ENCODE measurements at places on chromosomes 2 and 18. TPM values are rescaled to one million over a fixed set of nuclear protein-coding genes. Genes with fewer than 3 reads are reported as not detected.

Gene NT5C1B
- 0.27 TPM for polyA plus RNA-seq

Gene UGT1A5
- not detected for polyA plus RNA-seq

Gene GAL3ST2
- polyA plus RNA-seq = 0.79 TPM

Gene CD8B2
- 0.59 TPM for polyA plus RNA-seq

Gene ONECUT2
- polyA plus RNA-seq = 2.3 TPM

Gene ASPRV1
- 7.0 TPM for polyA plus RNA-seq

Gene RTP5
- polyA plus RNA-seq = 30.2 TPM

Gene TUBA3E
- not detected for polyA plus RNA-seq

Gene PPP1CB
- polyA plus RNA-seq = 149 TPM

Gene EFHD1
- 49.0 TPM for polyA plus RNA-seq

Gene HRH4
- 0.18 TPM for polyA plus RNA-seq

Gene DLGAP1
- polyA plus RNA-seq = 30.7 TPM

Gene GATA6
- polyA plus RNA-seq = 0.42 TPM

Gene PLCD4
- 7.0 TPM for polyA plus RNA-seq

Gene BOLL
- 0.08 TPM for polyA plus RNA-seq

Gene IL1B
- 1.7 TPM for polyA plus RNA-seq

GRCh38 chr2:151976945-151977353 is 121.9 kb downstream of the CACNB4 start:
- H3K36me3 ChIP-seq = no peaks in the 10 kb centered on the region
- peaks cover 1% of the 10 kb centered on the region for H3K4me1 ChIP-seq
- DNase-seq = no peak
- no peak overlapping the region for H3K4me3 ChIP-seq
- H3K27me3 ChIP-seq = no peaks in the 10 kb centered on the region

GRCh38 chr2:10909996-10910341 is 1.8 kb upstream of the KCNF1 start:
- DNase-seq = no peak
- peaks cover 13% of the 10 kb centered on the region for H3K36me3 ChIP-seq
- peaks cover 39% of the 10 kb centered on the region for H3K4me1 ChIP-seq
- no peak overlapping the region for H3K4me3 ChIP-seq
- H3K27ac ChIP-seq = no peak overlapping the region

DNA sequence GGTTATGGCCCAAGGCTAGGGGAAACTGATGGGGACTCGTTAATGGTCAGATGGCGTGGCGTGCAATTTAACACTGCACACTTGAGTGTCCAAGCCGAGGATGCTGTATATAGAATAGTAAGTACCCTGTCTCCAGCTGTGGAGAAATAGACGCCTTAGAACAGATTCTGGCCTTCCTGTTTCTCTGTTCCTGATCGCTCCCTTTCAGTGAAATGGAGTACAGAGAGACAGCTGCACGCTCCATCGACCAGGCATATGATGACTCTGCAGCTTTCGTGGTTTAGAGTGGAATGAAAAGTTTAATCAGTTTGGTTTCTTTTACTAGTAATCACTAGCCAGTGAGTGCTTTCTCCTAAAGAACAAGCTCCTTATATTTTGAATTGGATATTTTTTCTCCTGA is 213.4 kb downstream of the NEDD4L start:
- peaks cover 7% of the 10 kb centered on the region for H3K4me1 ChIP-seq
- H3K27ac ChIP-seq = no peak overlapping the region
- no peak overlapping the region for H3K4me3 ChIP-seq
- no peak for DNase-seq
- H3K36me3 ChIP-seq = peaks cover 12% of the 10 kb centered on the region

- peaks cover 14% of the 10 kb centered on the region for H3K4me1 ChIP-seq
- H3K36me3 ChIP-seq = no peaks in the 10 kb centered on the region
- H3K27ac ChIP-seq = no peak overlapping the region
- DNase-seq = no peak
- H3K27me3 ChIP-seq = no peaks in the 10 kb centered on the region
- H3K4me3 ChIP-seq = no peak overlapping the region
Observed at GRCh38 chr2:8525582-8526402, 156.1 kb upstream of the ID2 start.

DNA sequence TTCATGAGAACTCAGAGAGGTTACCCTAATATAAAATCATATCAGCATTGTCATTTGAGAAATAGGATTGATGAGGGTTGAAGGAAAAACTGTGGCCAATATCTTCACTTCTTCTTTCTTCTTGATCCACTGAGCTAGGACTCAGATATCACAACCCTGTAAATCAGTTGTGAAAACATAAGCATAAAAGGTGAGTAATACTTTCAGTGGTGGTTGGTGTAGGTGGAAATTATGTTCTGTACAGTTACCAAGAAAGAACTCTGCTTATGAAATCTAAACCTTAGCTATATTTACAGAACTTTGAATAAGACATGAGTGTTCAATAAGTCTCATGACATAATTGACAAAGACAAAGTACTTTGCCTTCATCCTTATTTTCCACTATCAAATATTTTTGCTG is 56.3 kb downstream of the PAX3 start:
- H3K4me1 ChIP-seq = peaks cover 6% of the 10 kb centered on the region
- no peaks in the 10 kb centered on the region for H3K36me3 ChIP-seq
- no peak overlapping the region for H3K4me3 ChIP-seq
- H3K27ac ChIP-seq = no peak overlapping the region

- peaks cover 14% of the 10 kb centered on the region for H3K4me1 ChIP-seq
- H3K36me3 ChIP-seq = no peaks in the 10 kb centered on the region
- H3K27ac ChIP-seq = no peak overlapping the region
- H3K27me3 ChIP-seq = no peaks in the 10 kb centered on the region
- no peak overlapping the region for H3K4me3 ChIP-seq
Observed at GRCh38 chr18:8501044-8501443, 108.2 kb upstream of the RAB12 start.

DNA sequence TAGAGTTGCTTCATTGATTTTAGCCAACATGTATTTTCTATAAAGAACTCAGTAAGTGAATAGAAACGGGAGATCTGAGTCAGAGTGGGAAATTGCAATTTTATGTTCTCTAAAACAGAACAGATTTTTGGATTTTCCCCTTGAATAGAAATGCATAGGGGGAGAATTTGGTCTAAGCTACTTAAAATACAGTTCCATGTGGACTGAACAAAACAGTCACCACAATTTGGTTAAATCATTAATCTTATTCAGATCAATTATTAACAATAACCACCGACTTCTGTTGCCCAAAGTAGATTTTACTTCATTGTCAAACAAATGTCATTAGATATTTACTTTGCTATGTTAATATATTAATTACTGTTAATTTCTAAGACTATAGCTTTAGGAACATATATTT is 107.7 kb downstream of the SCG2 start:
- DNase-seq = no peak
- H3K27me3 ChIP-seq = no peaks in the 10 kb centered on the region
- no peaks in the 10 kb centered on the region for H3K36me3 ChIP-seq
- H3K27ac ChIP-seq = no peak overlapping the region
- no peak overlapping the region for H3K4me3 ChIP-seq

- DNase-seq = no peak
- H3K36me3 ChIP-seq = no peaks in the 10 kb centered on the region
- H3K4me1 ChIP-seq = no peaks in the 10 kb centered on the region
- no peak overlapping the region for H3K27ac ChIP-seq
Observed at GRCh38 chr2:145277922-145278321, 758.0 kb upstream of the ZEB2 start.

DNA sequence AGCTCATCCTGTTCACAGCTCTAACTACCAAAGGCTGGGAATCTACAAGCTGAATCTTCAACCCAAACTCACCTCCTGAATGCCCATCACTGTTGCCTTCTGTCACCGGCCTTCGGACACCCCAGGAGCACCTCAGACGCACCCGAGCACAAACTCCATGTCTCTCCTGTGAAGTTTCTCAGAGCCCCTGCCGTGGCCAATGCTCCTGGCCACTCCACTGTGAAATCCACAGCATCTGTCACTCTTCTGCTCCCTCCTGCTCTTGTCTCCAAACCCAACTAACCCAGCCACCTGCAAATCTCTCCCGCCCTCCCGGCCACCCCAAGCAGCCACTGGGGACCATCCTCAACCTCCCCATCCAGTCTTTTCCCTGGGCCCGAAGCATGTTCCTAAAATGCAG is 457.9 kb upstream of the SALL3 start:
- H3K4me3 ChIP-seq = no peak overlapping the region
- no peak for DNase-seq
- no peaks in the 10 kb centered on the region for H3K36me3 ChIP-seq
- no peak overlapping the region for H3K27ac ChIP-seq
- no peaks in the 10 kb centered on the region for H3K4me1 ChIP-seq
- H3K27me3 ChIP-seq = no peaks in the 10 kb centered on the region

DNA sequence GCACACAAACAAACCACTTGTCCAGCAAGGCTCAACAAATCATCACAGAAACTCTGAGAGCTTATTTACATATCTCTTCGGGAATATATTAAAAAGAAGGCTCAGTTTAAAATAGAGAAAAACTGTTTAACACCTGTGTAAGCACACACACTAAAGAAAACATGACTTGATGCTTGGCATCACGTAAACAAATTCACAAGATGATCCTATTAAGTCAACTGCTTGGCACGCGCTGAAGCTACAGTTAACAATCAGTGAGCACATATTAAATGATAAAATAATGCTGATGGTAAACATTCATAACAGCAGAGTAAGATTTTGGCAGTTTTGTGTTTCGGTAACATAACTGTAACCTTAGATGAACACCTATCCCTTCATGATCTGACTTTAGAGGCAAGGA is 4.3 kb upstream of the HES6 start:
- H3K4me3 ChIP-seq = no peak overlapping the region
- H3K27me3 ChIP-seq = no peaks in the 10 kb centered on the region
- no peak for DNase-seq
- peaks cover 38% of the 10 kb centered on the region for H3K36me3 ChIP-seq

- DNase-seq = no peak
- peak overlapping the region; percentile 7 for H3K4me3 ChIP-seq
- peak overlapping the region; percentile 74 for H3K27ac ChIP-seq
- H3K36me3 ChIP-seq = no peaks in the 10 kb centered on the region
- no peaks in the 10 kb centered on the region for H3K27me3 ChIP-seq
Observed at GRCh38 chr2:30225131-30225762, 6.1 kb upstream of the LBH start.

- H3K4me1 ChIP-seq = no peaks in the 10 kb centered on the region
- no peak overlapping the region for H3K4me3 ChIP-seq
- no peak overlapping the region for H3K27ac ChIP-seq
Observed at GRCh38 chr18:50340078-50340477, 34.8 kb upstream of the SKA1 start.

DNA sequence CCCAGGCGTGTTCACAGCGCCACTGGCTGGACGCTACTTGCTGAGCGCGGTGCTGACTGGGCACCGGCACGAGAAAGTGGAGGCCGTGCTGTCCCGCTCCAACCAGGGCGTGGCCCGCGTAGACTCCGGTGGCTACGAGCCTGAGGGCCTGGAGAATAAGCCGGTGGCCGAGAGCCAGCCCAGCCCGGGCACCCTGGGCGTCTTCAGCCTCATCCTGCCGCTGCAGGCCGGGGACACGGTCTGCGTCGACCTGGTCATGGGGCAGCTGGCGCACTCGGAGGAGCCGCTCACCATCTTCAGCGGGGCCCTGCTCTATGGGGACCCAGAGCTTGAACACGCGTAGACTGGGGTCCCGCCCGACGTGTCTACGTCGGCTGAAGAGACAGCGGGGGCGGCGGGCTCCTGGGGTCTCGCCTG is 891 bp upstream of the KHK start:
- peak overlapping the region; percentile 61 for H3K4me3 ChIP-seq
- peaks cover 43% of the 10 kb centered on the region for H3K4me1 ChIP-seq
- H3K36me3 ChIP-seq = peaks cover 19% of the 10 kb centered on the region
- peak overlapping the region; percentile 86 for H3K27ac ChIP-seq
- H3K27me3 ChIP-seq = no peaks in the 10 kb centered on the region
- DNase-seq = no peak

GRCh38 chr2:17506736-17507616 is 11.3 kb downstream of the RAD51AP2 start:
- no peak overlapping the region for H3K4me3 ChIP-seq
- H3K36me3 ChIP-seq = no peaks in the 10 kb centered on the region
- H3K27ac ChIP-seq = no peak overlapping the region
- H3K4me1 ChIP-seq = no peaks in the 10 kb centered on the region
- DNase-seq = no peak

DNA sequence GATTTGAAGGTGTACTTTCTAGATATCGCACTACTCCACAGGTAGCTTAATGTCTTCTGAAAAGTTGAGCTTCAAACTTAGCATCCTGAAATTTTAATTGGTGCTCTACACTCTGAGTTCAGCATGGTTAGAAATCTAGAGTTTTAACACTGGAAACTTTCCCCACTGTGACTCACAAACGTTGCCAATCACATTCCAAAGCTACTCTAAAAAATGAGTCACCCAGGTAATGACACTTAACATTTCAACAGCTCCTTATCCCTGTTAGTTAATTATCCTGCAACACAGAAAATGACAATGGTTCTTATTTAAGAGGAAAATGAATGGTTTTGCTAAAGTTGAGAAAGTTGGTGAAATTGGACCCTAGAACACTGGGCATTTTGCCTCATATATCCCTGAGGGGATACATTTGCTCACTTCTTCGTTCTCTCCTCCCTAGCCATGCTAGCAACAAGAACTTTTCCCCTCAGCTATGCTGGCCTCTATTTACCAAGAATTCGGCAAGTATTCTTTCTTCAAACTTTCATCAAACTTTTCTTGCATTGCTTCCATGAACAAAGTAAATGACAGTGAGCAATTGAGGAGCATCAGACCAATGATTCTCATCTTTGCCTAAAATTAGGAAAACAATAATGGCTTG is 1024.1 kb upstream of the KLHL29 start:
- no peak overlapping the region for H3K27ac ChIP-seq
- DNase-seq = no peak
- no peaks in the 10 kb centered on the region for H3K27me3 ChIP-seq
- H3K36me3 ChIP-seq = no peaks in the 10 kb centered on the region
- H3K4me3 ChIP-seq = no peak overlapping the region

- no peak for DNase-seq
- no peaks in the 10 kb centered on the region for H3K4me1 ChIP-seq
- H3K36me3 ChIP-seq = peaks cover 22% of the 10 kb centered on the region
- H3K27me3 ChIP-seq = no peaks in the 10 kb centered on the region
- H3K4me3 ChIP-seq = no peak overlapping the region
Observed at GRCh38 chr2:206011795-206012194, 74.2 kb downstream of the INO80D start.

DNA sequence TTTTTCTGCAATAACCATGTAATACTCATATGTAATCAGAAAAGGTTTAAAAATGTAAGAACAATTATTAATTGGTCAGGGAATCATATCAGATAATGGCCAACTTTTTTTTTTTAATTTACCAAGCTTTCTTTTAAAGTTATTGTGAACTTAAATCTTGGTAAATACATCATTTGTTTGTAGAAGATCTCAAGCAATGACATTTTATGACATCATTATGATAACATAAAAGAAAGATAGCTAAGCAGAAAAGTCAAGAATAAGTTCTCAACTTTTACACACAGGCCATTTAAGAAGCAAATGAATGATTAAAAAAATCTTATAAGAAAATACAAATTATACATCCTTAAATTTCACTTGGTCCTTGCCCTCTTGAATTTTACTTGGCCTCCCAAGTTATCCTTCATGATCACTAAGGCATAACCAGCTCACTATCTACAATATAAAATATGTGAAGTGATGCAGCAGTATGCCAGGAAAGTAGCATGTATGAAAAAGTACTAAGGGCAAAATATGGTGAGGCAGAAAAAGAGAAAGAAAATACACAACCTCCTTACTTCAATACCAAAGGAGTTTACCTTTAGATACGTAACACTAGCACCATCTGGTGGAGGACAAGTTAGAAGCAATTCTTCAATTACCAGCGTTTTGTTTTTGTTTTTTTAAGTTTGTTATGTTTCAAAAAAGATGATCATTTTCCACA is 116.6 kb downstream of the SRBD1 start:
- H3K27me3 ChIP-seq = no peaks in the 10 kb centered on the region
- H3K36me3 ChIP-seq = no peaks in the 10 kb centered on the region
- H3K4me1 ChIP-seq = no peaks in the 10 kb centered on the region
- H3K4me3 ChIP-seq = no peak overlapping the region
- no peak overlapping the region for H3K27ac ChIP-seq

Data from spinal cord (tissue), 10 donors.